ENCODE measurements at places on chromosomes 1 and 21.

DNA sequence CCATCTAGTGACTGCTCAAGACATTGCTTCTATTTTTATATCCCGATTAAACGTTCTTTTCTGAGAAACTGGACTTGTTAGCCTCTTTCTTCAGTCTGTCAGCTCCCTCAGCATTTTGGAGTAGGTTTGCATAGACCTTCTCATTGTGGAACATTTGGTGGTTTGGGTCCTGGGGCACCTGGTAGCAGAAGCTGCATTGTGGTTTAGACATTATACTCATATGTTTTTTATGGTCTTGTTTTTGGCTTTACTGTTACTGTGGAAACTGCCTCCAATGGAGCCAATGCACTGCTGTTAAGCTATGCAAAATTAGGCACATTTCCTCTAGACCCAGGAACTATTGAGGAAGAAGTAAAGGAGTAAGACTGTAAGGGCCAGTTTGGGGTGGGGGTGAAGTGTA is 36.7 kb upstream of the LRRC8B start:
- no peak for DNase-seq

GRCh38 chr1:93056214-93056613 is 22.9 kb upstream of the MTF2 start:
- DNase-seq, result no peak

DNA sequence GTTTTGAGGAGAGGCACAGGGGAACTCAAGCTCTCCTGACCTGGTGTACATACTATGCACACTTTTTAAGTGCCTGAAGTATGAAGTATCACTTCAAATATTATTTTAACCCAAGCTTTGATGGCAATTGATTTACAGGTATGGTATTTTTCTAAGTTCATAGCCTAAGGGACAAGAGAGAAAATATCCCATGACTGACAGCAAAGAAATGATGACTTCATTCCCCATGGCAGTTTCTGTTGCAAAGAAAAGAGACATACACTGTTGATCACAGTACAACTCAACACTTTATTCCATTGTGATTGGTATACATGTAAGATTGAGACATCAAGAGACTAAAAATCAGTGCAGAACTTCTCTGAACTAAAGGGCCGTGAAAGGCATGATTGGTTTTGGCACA is 41.8 kb upstream of the BCL10 start:
- no peak for DNase-seq

DNA sequence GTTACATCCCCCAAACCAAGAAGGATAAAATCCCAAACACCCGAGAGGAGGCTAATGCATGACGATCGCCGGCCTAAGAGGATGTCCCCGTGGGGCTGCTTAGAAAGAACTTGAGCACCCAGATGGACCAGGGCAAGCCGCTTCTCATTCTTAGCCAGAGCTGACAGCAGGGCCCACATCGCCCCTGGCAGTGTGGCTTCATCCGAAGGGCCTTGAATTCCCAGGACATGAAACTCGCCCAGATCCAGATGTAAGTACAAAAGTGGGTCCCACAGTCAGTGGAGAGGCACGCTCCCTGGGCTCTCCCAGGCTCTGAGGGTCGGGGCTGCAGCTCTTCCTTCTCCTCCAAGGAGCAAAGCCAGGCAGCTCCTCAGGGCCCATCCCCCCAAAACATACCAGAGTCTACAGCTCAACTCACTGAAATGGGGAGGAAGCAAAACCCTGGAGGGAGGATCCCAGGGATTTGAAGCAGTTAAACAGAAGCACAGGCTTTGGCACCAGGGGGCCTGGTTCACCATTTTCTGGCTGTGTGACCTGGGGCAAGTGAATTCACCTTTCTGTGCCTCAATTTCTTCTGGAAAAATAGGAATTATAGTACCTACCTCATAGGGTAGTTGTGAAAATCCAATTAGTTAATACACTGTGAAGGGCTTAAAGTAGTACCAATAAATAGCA is 85.6 kb downstream of the MAN1C1 start:
- no peak for DNase-seq

GRCh38 chr1:30259631-30260030 is 463.8 kb downstream of the MATN1 start:
- no peak for DNase-seq

GRCh38 chr1:52423771-52424170 is 19.4 kb downstream of the PRPF38A start:
- DNase-seq, result peak; percentile 69

GRCh38 chr1:217712925-217713597 is 81.9 kb downstream of the SPATA17 start:
- DNase-seq, result no peak

- peak; percentile 67 for DNase-seq
These were observed 3.1 kb downstream of the SMIM1 start for GRCh38 chr1:3775490-3776230.

- peak; percentile 19 for DNase-seq
These were observed 388.7 kb downstream of the PTPRU start for GRCh38 chr1:29625084-29625420.

DNA sequence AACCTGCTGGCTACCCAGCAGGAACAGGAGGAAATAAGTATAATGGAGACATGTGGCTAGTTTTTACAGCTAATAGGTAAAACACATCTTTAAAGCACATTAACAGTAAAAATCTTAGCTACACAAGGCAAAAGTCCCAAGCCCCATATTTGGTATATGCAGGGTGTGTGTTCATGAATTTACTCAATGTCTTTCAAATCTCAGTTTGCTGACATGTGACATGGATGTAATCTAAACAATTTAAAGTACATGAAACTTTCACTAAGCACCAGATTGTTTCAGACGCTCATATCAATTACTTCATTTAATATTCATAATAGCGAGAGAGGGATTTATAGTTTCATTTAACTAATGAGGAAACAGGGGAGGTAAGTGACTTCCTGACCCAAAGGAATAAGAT is 3.9 kb downstream of the TACSTD2 start:
- DNase-seq, result no peak

DNA sequence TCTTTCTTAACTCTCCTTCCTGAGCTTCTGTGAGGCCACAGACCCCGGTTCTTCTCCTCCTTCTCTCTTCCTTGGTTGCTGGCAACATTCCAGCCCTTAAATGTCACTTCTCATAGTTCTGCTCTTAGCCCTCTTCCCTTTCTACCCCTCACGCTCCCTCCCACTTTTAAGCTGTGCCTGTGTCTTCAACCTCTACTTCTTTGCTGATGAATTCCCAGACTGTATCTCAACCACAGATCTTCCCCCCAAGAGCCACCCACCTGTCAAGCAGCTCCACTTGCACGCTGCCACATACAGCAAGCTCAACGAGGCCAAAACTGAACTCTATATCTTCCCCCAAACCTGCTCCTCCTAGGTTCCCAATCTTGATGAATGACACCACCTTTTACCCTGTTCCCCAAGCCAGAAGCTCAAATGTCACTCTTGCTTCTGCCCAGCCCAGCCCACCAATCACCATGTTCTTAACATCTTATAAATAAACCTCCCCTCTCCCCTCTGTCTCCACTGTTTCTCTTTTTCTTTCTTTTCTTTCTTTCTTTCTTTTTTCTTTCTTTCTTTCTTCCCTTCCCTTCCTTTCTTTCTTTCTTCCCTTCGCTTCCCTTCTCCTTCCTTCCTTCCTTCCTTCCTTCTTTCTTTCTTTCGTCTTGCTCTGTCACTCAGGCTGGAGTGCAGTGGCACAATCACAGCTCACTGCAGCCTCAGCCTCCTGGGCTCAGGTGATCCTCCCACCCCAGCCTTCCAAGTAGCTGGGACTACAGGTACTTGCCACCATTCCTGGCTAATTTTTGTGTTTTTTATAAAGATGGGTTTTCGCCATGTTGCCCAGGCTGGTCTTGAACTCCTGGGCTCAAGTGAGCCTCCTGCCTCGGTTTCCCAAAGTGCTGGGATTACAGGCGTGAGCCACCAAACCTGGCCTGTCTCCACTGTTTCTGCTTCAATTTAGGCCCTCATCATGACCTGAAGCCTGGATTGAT is 19.8 kb upstream of the PTP4A2 start:
- DNase-seq, result peak; percentile 75

GRCh38 chr1:162716123-162716522 is 74.4 kb upstream of the HSD17B7 start:
- no peak for DNase-seq

- DNase-seq, result no peak
These were observed 11.4 kb downstream of the KCNJ15 start for GRCh38 chr21:38267991-38268863.

GRCh38 chr1:22935433-22935832 is 37.2 kb downstream of the LACTBL1 start:
- DNase-seq, result no peak
